Prostate gland (tissue), 2 donors: ENCODE measurements at places on chromosomes 7 and 10.

DNA sequence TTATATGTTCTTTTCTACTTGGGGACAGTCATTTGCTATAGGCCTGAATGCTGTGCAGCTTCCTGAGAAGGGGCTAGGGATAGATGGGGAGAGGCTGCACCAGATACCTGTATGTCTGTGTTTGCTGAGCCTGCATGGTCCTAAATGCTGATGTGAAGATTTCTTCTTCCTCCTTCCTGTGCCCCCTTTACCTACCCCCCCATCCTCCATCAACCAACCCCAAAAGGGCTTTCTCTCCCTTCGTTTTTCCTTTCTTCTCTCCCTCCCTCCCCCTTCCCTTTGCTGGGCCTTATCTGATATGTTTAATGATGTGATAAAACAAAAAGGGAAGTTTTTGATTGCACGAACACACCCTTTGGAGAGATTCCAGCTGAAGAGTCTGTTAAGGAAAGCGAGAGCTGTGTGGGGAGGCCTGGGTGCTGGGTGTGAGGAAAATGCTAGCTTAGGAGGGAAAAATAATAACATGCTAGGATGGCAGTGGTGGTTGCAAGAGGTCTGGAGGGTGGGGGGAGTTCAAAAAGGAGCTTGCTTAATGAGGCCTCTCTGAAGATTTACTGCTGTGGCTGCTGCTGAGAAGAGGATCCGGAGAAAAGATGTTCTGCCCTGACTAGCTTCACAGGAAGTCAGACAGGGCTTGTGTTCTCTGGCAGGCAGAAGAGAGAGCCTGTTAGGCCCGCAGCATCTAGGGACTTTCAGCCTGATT lies 101.8 kb downstream of the SAMD9 start:
- peak; percentile 11 for DNase-seq

DNA sequence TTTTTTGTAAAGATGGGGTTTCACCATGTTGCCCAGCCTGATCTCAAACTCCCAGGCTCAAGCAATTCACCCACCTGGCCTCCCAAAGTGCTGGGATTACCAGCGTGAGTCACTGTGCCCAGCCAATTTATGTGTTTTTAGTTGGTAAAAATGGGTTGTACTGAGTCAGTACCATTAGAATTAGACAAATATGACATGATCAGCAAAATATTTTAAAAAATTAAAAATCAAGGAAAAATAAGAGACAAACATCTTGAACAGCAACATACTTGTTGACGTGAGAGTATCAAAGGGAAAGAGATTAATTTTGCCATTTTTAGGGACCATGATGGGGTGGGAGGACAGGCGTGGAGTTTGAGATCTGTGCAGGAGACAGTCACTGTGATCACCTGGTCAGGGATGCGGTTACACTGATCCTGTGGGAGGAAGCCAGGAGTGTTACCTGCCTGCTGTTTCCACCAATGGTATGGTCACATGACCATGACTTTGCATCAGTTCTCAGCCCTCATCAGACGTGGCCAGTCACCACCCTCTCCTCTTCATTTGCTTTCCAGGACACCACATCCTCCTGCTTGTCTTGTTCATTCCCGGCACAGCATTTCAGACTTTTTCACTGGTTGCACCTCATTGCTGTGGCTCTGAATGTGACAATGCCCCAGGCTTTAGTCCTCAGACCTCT lies 29.2 kb upstream of the ENO4 start:
- DNase-seq = no peak

DNA sequence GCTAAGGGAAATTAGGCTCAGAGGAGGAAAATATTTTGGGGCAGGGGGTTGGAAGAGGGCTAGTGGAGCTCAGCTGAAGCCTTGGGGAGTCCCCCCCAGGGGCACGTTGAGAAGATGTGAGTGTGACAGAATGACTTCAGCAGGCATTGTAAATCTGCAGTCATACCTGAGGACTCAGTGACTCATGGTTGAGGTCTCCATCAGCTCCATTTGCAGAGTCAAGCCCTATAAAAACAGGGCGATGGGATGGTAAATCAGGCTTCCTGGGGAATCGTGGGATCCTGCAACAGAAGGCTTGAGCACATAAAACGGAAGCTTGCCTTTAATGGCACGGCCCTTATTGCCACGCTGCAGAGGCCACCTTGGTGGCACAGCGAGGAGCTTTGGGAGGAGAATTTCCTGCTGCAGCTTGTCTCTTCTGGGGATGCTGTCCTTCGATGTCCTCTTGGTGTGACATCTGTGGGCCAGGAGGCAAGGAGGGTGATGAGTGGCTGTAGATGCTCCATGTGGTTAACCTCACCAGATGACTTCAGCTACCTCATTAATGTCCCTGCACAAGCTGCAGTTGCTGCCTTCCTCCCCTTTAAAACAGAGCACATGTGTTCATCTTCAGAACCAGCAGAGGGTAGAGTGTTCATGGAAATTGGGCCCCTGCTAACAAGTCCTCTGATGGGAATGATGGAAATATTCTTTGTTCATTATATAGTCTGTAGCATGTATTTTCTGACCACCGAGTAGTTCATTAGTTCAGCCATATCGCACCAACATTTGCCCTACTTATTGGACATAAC lies 285.9 kb downstream of the LRMDA start:
- DNase-seq = no peak

GRCh38 chr10:23448802-23449570 lies 10.1 kb downstream of the OTUD1 start:
- DNase-seq = no peak
